Adrenal gland (tissue), 19 donors: ENCODE measurements at places on chromosomes 13 and 19. TPM values are rescaled to one million over a fixed set of nuclear protein-coding genes. Genes with fewer than 3 reads are reported as not detected.

GRCh38 chr13:48448285-48448958 lies 35.5 kb upstream of the LPAR6 start:
- no peak for DNase-seq

GRCh38 chr13:79267560-79267959 lies 138.5 kb downstream of the RBM26 start:
- DNase-seq, result no peak

GRCh38 chr19:15551293-15552004 lies 43.1 kb downstream of the CYP4F22 start:
- DNase-seq, result no peak

DNA sequence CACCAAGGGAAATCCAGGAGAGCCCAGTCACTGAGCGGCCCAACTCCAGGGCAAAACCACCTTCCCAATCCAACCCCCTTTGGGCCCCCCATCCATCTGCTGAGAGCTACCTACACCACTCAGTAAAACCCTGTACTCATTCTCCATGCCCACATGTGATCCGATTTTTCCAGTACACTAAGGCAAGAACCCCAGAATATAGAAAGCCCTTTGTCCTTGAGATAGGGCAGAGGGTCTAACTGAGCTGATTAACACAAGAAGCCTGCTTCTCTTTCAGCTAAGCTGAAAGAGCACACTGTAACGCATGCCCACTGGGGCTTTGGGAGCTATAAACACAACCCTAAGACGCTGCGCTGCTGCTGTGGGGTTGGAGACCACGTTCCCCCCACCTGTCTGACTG lies 36.0 kb downstream of the PBX4 start:
- no peak for DNase-seq

GRCh38 chr19:49809160-49809940 lies 3.7 kb downstream of the FUZ start:
- DNase-seq, result peak; percentile 75

DNA sequence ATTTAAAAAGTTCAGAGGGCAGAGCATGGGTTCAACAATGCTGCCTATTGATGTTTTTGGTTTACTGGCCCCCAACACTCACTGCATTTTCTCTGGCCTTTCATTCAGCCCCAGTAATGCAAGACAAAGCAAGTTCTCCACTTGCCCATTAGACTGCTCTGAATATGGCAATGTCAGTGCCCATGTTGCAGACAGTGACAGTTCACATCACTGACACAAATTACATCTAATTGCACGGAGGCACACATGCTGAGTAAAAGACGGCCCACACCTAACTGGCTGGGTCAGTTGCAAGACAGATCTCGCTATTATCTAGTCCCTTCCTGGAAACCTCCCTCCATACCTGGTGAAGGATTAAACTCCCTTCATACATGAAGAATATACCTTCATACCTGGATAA lies 54.0 kb downstream of the ENOX1 start:
- no peak for DNase-seq

Gene TUBA3C
- total RNA-seq, result not detected

Gene ZNF665
- 9.3 TPM for total RNA-seq

GRCh38 chr13:45219938-45220375 lies 19.1 kb upstream of the KCTD4 start:
- DNase-seq, result no peak

Gene HOMER3
- 34.1 TPM for total RNA-seq

Gene SBK2
- total RNA-seq, result not detected

Gene RPL13A
- 2,570 TPM for total RNA-seq

GRCh38 chr19:28881616-28882015 lies 331.3 kb downstream of the UQCRFS1 start:
- DNase-seq, result no peak

DNA sequence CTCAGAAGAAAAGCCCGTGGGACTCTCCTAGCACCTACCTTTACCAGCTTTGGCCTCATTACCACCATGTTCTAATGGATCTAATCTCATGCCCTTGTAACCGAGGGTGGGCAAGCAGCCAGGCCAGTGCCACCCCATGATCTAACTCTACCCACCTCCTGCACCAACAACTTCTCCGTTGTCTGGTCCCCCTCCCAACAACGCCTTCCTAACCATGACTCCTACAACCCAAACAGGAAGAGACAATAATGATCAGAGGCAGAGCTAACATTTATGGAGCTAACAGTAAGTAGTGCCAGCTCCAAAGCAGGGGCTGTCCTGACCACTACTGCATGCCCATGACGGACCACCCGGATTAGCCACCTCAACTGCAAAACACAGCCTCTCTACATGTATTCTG lies 3.5 kb downstream of the USP12 start:
- DNase-seq, result no peak

DNA sequence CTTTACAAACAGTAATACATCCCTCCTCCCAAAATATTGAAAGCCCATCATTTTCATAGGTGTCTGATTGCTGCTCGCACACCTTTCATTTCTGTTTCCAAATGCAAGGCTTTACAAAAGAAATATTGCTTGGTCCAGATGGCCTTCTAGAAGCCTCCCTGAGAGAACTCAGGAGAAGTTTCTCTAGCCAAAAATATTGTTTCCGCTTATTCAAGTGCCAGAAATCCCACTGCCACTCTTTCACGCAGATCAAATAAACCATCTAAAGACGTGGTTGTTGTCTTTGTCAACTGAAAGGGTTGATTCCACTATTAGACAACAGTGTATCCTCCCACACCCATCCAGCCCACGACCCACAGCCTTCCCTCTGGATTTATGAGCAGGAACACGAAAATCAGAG lies 96.2 kb downstream of the ZIC5 start:
- DNase-seq, result no peak

Gene RNASEH2A
- 7.0 TPM for total RNA-seq

Gene NAT14
- 19.1 TPM for total RNA-seq

GRCh38 chr13:106143930-106144709 lies 391.3 kb downstream of the EFNB2 start:
- no peak for DNase-seq

GRCh38 chr13:98436233-98436910 lies 140.5 kb downstream of the STK24 start:
- DNase-seq, result no peak

DNA sequence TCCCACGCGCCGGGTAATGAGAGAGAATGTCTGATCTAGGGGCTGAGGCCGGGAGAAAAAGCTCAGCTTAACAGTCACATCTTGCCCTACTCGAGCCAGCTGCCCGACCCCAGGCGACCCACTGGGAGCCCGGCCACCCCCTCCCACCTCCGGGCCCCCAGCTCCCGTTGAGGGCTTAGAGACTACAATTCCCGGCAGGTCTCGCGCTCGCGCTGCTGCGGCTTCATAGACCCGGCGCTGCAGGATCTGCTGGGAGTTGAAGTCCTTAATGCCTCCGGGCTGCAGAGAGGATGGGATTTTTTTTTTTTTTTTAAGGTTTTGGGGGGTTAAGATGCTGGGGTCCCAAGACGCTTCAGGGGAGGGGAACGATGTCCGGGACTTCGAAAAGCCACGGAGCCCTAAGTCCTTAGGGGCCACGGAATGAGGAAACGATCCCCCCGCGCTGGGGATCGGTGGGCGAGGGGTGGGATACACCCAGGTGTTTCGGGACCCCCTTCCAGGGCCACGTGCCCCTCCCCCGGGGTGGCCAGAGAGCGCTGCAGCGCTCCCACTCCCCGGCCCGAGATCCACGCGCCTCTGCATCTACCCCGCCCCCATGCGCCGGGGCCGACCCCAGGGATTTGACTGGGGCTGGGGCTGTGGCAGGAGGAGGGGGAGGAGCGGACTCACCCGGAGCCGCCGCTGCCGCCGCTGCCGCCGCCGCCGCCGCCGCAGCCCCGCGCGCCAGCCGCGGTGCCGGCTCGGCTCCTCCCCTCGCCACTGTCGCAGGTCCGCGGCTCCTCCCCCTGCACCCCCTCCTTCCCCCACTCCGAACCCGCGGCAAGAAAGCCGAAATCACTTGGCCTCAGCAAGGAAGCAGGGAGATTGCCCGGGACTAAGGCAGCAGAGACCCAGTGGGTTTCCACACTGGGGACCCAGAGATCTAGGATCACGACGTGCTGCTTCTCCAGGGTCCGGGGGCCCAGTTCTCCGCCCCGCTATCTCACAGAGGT lies at the start of gene SYT3:
SYT3 (minus strand) TSS at position 761 of the 992 bp plus-strand sequence. CDS start 2,470 bp downstream, outside the sequence.
- DNase-seq, result peak; percentile 51

- no peak for DNase-seq
Measured at GRCh38 chr13:66040506-66040905, 1189.6 kb downstream of the PCDH9 start.

Gene FFAR3
- total RNA-seq, result 0.18 TPM

- DNase-seq, result peak; percentile 39
Measured at GRCh38 chr19:13212759-13213330, 62.6 kb downstream of the IER2 start.

Gene KCNN1
- total RNA-seq, result 0.69 TPM

DNA sequence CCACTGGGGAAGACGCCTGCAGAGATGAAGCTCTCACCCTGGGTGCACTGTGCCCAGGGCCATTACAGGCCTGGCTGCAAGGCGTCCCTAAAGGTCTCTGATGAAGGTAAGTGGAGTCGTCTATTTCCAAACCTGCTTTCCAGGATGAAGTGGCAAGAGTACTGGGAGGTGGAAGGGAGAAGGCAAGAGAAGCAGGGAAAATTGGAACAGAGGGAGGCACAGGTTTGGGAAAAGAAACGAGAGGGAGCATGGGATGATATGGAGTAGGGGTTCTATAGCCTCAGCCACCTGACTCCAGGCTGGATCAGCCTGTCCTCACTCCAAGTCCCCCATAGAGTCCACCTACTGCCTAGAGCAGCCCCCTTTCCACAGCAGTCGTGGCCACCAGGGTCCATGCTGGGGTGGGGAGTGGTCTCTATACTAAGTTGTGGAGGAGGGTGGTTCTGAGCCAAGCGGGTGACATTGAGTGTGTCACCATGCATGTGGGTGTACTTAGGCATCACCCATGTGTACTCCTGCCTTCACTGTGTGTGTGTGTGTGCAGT lies at the start of gene OR10H5:
OR10H5 (plus strand) TSS at position 51 of the 545 bp plus-strand sequence. CDS start 6,388 bp downstream, outside the sequence.
- no peak for DNase-seq

DNA sequence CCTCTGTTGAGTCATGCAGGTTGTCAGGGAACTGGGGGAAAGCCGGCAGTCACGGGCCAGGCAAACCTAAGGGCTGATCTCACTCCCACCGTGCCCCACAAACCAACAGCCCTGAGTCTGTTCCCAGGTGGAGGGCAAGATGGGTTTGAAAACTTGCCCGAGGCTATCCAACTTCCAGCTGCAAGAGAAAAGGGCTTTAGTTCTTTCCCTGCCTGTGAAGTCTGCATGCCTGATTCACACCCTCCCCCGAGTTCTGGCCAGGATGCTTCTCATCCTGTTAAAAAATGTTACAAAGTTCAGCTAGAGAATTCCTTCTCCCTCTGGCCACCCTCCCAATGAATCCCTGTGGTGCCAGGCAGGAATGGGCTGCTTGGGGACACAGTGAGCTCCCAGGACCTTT lies 33.1 kb downstream of the MYO16 start:
- DNase-seq, result no peak

GRCh38 chr13:111661052-111661451 lies 340.6 kb downstream of the TEX29 start:
- no peak for DNase-seq

Gene ZNF527
- 8.2 TPM for total RNA-seq

Gene SIX5
- 12.5 TPM for total RNA-seq

GRCh38 chr13:47000165-47000564 lies 103.3 kb upstream of the HTR2A start:
- no peak for DNase-seq
